ENCODE measurements at places on chromosomes 2 and 18. TPM values are rescaled to one million over a fixed set of nuclear protein-coding genes. Genes with fewer than 3 reads are reported as not detected.

DNA sequence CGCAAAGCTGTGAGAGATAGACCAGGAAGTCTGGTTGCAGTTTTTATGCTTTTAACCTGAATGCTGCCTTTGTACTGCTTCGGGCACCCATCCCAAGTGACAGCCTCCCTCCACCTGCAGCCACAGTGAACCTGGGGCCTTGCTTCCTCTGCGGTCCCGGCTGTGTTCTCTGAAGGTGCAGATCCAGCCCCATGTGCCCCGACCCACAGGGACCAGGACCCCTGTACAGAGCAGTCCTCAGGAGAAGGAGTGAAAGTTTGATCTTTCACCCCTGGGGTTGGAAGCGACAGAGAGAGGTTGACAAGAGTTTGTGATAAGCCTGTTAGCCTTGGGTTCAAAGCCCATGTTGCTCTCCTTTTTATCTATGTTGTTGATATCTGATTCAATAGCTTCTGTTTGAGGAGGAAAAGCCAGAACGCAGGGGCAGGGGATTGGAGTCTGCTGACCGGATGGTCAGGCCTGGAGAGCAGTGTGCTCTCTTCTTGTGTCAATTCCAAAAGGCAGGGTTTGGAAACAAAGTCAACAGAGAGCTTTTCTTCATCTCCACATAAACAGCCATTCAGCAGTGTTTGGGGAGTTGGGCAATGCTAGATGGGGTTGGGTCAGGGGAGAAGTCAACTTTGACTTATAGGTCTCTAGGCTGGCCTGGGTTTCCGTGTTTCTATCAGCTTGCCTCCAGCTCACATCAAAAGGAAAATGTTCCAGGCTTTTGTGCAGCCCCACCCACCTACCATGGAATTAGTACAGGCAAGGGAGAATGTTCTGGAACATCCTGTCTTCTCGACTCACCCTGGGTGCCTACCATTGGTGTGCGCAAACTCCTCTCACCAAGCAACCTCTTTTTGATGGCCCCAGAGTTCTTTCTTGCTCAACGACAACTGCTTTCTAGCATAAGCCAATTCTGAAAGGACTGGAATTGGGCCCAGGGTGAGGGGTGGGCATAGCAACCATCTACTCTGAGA is 214.9 kb downstream of the ALPK2 start:
- no peak for DNase-seq

DNA sequence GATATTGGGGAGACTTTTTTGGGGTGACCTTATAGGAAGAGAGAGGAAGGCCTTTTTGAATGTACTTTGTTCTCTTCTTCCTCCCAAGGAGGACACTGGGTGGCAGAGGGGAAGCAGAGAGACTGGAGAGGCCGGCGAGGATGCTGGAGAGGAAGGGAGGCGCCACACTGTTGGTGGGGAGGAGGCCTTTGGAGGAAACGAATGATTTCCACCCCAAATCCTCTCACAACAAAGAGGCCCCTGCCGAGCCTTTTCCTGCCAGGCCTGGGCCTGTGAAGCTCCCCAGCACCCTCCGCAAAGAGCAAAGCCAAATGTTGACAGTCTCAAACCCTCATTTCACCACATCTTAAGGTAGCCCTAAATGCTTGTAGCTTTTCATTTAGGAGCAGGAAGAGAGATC is 59.0 kb upstream of the UPP2 start:
- no peak for DNase-seq

GRCh38 chr18:69961718-69962117 is 14.0 kb upstream of the CD226 start:
- DNase-seq: no peak

DNA sequence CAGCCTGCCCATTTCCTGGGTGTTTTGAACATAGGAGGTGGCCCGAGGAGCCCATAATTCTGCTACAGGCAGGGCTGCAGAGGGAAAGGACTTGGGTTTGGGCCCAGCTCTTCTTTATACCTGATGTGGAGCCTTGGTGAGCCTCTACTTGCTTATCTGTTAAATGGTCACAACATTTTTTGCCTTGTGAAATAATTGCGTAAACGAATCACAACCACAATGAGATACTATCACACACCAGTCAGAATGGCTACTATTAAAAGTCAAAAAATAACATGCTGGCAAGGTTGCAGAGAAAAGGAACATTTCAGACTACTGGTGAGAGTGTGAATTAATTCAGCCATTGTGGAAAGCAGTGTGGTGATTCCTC is 4.1 kb upstream of the FABP1 start:
- DNase-seq: no peak

GRCh38 chr2:234655706-234656105 is 158.8 kb upstream of the ARL4C start:
- no peak for DNase-seq

GRCh38 chr2:120672526-120673204 is 63.0 kb upstream of the GLI2 start:
- DNase-seq: no peak

- peak; percentile 55 for DNase-seq
These were observed 13.5 kb upstream of the REL start for GRCh38 chr2:60867848-60868247.

- no peak for DNase-seq
These were observed 457.4 kb downstream of the FBXO15 start for GRCh38 chr18:73690222-73690621.

Gene MEP1B
- not detected for total RNA-seq
